Cerebellum (tissue), 4 donors: ENCODE measurements at places on chromosomes 11 and 22.

GRCh38 chr11:121999651-122000050 lies 116.4 kb downstream of the BLID start:
- no peak for DNase-seq

DNA sequence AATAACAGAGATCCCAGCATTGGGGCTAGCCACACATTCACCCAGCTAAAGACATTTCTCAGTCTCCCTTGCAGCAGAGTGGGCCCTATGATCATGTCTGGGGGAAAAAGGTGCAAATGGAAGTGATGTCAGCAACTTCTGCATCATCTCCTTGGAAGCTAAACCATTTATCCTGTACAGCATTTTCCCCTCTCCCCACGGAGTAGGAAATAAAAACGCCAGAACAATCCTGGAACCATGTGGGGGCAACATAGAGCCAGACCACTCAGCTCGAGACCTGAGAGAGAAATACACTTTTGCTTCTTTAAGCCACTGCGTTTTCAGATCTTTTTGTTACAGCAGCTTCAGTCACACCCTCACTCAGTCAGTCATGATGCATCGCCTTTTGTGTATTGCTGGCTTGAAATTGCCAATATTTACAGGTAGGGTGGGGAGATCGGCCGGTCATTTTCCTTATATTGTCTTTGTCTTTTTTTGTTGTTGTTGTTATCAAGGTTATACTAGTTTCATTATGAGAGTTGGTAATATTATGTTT lies 9.1 kb upstream of the RAC2 start:
- DNase-seq = no peak

DNA sequence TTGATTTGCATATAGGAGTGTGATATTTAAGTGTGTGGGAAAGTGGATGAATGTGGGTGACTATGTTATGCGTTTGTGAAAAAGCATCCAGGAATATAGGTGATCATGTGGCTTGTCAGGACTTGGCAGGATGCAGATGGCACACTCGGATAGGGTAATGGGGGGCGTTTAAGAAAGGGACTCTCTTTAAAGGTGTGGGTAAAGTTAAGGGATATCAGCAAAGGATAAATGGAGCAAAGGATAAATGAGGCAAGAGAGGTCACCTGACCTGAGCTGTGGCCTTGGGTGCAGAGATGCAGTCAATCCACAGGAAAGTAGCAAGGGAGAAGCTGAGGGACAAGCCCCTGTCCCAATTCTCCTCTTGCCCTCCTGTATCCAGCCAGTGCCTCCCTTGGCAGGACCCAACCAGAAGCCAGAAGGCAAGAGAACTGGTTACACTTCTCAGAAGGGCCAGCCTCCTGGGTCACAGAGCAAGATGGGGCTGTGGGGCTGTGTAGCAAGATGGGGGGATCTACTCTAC lies 47.5 kb upstream of the GRAMD1B start:
- DNase-seq = no peak

GRCh38 chr11:105458071-105458470 lies 151.8 kb upstream of the GRIA4 start:
- no peak for DNase-seq

GRCh38 chr11:67463186-67463585 lies 5.9 kb downstream of the TMEM134 start:
- no peak for DNase-seq
